ENCODE measurements at places on chromosomes 3 and 15.

GRCh38 chr15:89754361-89755154, 3.5 kb upstream of the MESP1 start:
- DNase-seq, result no peak

DNA sequence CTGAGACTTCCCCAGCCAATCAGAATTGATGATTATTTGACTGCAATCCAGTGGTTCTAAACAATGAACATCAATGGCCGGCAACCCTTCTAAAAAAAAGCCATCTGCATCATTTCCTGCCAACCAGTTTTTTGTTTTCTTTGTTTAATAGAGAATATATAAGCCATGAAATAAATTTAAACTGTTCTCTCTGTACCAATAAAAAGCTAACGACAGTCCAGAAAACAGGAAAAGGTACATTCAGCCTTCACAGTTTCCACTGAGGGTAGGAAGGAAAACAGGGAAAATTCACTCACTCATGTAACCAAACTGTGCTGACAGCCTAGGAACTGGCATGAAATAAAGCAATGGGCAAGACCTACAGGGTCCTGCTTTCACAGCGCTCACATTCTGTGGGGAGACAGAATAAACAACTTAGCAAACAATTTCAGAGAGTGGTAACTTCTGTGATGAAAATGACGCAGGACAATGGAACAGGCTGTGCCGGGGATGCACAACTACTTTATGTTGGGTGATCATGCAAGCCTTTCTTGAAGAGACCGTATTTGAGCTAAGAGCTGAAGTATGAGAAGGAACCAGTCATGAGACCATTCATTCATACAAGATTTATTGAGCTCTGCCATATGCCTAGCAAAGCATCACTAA, 630.1 kb downstream of the MAGI1 start:
- no peak for DNase-seq

DNA sequence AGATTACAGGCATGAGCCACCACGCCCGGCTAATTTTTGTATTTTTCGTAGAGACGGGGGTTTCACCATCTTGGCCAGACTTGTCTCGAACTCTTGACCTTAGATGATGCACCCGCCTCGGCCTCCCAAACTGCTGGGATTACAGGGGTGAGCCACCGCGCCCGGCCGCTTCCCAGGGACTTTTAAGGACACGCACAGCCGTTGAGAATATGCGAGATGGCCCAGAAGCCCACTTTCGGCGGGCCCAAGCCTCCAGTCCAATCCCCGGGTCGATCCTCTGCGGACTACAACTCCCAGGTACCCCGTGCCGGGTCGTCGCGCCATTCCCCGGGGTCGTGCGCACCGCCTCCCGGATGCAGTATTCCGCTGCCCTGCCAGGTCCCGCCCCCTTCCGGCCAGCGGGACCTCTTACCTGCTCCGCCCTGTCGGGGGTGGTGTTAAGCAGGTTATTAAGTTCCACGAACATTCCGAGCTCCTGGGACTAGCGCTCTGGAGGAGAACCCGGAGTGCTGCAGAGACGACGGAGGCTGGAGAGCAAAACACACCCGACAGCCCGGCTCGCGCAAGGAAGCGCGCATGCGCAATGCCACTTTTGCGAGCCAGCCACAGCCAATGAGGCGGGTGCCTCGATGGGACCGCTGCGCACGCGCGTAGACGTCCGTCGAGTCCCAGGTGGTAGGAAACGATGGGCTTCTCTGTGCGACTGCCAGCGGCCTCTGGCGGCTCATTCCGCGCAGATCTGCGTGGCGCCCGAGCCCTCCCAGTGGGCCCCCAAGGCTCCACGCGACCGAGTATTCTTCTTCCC, at the start of gene ELP6:
ELP6 (minus strand) TSS at position 588 of the 805 bp plus-strand sequence; CDS start at position 466, 122 bp downstream.
- peak; percentile 95 for DNase-seq

- no peak for DNase-seq
These were observed 21.1 kb downstream of the ECT2 start for GRCh38 chr3:172771672-172772071.

DNA sequence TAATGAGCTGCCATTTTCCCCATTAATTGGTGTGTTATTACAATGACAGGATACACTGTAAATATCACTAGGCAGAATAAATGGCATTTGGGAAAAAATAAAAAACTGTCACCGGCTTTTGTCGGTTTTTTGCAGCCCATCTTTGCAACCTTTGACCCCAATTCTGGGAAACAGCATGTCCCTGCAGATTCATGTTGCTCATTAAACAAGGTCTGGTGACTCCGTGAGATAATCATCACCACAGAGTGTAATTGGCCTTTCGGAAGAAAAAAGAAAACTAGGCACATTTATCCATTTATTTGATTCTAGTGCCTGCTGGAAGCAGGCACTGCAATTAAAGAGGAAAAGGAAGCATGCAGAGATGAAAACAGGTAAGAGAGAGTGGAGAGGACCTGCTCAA, 64.5 kb downstream of the TRAT1 start:
- no peak for DNase-seq

GRCh38 chr3:84039099-84039498, 919.7 kb upstream of the CADM2 start:
- DNase-seq, result no peak

- DNase-seq, result no peak
These were observed 88.2 kb downstream of the FAM43A start for GRCh38 chr3:194773771-194774455.

- DNase-seq, result no peak
These were observed 13.5 kb upstream of the STXBP5L start for GRCh38 chr3:120894316-120895057.

- DNase-seq, result no peak
These were observed 436.3 kb upstream of the SGO1 start for GRCh38 chr3:20622304-20622703.

DNA sequence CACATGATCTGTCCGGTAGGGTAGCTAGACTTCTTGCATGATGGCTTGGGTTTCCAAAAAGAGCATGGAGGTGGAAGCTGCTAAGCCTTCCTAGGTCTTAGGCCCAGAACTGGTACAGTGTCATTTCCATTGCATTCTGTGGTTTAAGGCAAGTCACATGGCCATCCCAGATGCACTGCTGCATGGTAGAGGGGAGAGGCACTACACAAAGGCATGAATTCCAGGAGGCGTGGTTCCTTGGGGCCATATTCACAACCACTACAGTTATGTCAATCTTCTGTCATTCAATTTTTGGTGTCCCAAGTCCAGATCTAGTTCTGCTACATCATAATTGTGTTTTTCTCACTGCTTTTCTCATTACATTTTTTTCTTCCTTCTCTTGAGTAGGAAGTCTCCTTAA, 122.2 kb upstream of the CHRM5 start:
- no peak for DNase-seq

GRCh38 chr3:24628523-24629258, 134.0 kb upstream of the THRB start:
- no peak for DNase-seq

GRCh38 chr3:48301020-48301799, 32.3 kb downstream of the SPINK8 start:
- DNase-seq, result peak; percentile 76

All from T-helper 22 cell (primary cell).